RPMI7951 (cell line): ENCODE measurements at places on chromosomes 6 and 20. TPM values are rescaled to one million over a fixed set of nuclear protein-coding genes. Genes with fewer than 3 reads are reported as not detected.

The ENPP1 gene
- 30.0 and 34.0 TPM in 2 replicates for total RNA-seq

The GNRH2 gene
- total RNA-seq = not detected in 2 replicates

The ZNF217 gene
- 16.8 and 23.1 TPM in 2 replicates for total RNA-seq

The HLA-DRA gene
- total RNA-seq = 18.8 and 21.4 TPM in 2 replicates

The NKX2-2 gene
- 0.20 TPM in 1 of 2 replicates, not detected in the other for total RNA-seq

The ABHD16B gene
- total RNA-seq = not detected in 2 replicates

The RWDD2A gene
- 2.9 and 3.0 TPM in 2 replicates for total RNA-seq

The KCNS1 gene
- 0.12 and 0.39 TPM in 2 replicates for total RNA-seq

The CASS4 gene
- total RNA-seq = 2.2 and 2.5 TPM in 2 replicates

The SPATS1 gene
- not detected in 2 replicates for total RNA-seq

The DDO gene
- total RNA-seq = 5.5 and 6.0 TPM in 2 replicates

The FABP7 gene
- total RNA-seq = 0.60 and 1.4 TPM in 2 replicates

GRCh38 chr6:27547157-27548075 is 74.5 kb upstream of the ZNF184 start:
- DNase-seq = peak; percentile 73

GRCh38 chr6:31765910-31766794 is 3.7 kb downstream of the SAPCD1 start:
- no peak for DNase-seq

DNA sequence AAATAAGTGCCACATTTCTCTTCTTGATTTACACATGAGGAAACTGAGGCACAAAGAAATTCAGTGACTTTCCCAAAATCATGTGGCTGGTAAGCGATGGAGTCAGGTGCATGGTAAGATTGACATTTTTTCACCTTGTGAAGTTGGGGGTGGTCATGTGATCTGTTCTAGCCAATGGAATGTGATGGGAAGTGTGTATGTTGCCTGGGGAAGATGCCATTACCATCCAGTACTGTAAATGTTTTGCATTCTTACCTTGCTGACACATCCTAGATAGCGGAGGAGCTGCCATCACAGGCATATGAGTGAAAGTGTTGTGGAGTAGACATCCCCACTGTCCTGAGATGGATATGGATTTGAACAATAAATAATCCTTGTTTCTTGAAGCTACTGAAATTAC is 499.6 kb upstream of the SULF2 start:
- no peak for DNase-seq

DNA sequence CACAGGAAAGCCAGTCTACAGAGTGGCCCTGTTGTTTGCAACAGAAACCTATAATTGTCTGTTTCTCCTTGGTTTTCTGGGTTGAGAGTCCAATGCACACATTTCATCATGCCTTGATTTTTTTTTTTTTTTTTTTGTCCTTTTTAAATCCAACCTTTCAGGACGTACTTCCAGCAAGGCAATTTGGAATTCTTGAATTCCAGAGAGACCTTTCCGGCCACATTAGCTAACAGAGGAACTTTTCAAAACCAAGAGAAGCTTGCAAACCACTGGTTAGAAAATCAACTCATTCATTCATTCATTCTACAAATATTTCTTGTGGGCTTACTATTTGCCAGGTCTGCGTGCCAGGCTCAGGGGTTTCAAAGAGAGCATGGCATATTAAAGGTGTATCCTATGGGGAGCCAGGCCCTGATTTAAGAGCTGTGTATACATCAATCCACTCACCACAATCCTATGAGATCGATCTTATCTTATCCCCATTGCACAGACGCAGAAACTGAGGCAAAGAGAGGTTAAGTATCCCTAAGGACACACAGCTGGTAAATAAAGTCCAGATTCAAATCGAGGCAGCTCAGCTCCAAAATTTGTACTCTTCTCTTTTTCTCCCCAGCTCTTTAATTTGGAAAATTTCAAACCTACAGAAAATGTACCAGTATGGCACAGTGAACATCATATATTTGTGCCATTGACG is 43.0 kb downstream of the EYA2 start:
- DNase-seq = no peak

DNA sequence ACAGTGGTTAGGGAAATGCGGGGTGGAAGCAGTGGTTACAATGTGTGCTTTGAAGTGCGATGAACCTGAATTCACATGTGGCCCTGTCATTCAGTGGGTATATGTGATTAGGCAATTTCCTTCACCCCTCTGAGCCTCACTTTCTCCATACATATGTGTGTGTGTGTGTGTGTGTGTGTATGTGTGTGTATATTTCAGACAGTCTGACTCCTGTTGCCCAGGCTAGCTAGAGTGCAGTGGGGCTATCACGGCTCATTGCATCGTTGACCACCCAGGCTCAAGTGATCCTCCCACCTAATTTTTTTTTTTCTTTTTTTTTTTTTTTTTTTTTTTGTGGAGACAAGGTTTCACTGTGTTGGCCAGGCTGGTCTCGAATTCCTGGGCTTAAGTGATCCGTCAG is 6.3 kb downstream of the PPP1R14C start:
- DNase-seq = no peak

DNA sequence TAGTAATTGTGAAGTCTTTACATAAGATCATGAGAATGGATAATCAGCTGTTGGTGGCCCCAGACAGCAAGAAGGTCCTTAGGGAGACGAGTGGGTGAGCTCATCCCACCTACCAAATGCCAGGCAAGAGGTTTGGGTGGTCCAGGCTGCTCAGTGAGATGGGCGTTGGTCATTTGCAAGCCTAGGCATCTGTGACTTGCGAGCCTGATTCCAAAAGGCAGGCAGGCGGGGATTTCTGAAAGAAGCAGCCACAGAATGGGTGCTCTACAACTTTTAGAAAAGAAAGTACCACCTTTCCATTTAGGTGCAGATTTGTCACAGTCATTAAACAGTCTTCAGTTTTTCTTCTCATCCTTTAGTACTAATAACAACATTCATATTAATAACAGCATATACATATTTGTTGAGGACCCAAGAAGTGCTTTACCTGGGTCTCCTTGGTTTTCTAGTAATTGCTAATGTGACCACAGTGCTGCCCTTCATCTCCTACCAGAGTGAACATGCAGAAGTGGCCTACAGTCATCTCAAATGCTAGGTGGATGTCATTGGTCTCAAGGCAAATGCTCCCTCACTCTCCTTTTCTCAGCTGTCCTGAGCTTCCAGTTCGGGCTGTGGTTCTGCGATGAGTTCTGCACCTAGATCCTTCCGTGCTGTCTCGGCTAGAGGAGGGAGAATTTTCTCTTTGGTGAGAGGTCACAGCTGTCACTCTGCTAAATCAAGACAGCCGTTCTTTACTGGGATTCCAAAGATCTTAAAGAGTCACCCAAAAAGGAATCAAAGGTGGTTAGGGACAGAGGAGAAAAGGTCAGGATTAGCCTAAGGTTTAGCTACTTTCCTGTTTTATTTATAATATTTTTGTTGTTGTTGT is 2.7 kb downstream of the WRNIP1 start:
- no peak for DNase-seq

DNA sequence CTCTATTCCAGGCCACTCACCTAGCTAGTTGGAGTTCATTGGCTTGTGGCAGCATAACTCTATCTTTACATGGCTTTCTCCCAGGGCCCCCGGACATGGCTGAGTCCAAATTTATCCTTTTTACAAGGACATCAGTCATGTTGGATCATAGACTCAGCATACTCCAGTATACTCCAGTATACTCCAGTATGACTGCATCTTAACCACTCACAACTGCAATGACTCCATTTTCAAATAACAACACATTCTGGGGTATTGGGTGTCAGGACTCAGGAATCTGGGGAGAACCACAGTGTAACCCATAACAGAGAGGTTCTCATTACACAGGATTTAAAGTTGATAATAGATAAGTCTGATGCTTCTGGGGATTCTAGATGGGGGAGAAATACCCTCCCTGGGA is 53.8 kb upstream of the TSHZ2 start:
- no peak for DNase-seq

DNA sequence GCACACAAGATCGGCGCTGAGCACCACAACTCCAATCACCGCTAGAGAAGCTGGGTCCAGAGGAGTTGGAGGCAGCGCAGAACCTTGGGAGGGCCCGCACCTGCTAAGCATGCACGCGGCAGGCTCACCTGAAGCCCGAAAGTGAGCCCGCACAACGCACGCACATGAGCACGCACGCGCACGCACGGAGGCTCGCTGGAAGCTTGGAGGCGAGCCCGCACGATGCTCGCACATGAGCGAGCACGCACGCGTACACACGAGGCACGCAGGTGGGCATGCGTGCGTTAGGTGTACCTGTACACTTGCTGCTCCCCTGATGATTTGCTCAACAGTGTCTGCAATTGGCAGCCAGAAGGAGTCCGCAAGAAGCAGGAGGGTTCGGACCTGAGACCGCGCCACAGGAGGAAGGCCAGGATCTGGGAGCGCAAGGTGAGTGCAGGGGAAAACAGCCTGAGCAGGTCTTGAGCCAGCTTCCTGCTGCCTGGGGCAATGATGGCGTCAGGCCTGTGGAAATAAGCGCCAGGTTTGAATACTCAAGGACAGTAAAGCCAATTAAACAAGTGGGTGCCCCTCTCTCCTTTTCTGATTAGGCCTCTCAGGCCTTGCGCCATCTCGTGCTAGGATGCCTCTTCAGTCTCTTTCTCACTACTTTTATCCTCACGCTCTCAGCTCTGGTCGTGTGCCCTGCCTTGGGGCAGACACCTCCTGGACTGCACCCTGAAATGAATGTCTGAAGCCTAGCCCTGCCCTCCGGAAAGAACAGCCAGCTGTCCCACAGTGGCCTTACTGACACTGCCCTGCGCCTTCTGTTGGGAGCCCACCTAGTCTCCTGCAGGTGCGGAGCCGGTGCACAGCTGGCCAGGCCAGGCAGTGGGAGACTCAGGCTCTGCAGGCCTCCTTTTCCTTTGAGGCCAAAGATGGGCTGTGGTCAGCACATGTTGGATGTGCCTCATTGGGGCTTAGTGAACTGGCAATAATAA is 340.4 kb downstream of the CDC5L start:
- DNase-seq = no peak

- no peak for DNase-seq
These were observed 12.3 kb downstream of the CST5 start for GRCh38 chr20:23867152-23867776.

DNA sequence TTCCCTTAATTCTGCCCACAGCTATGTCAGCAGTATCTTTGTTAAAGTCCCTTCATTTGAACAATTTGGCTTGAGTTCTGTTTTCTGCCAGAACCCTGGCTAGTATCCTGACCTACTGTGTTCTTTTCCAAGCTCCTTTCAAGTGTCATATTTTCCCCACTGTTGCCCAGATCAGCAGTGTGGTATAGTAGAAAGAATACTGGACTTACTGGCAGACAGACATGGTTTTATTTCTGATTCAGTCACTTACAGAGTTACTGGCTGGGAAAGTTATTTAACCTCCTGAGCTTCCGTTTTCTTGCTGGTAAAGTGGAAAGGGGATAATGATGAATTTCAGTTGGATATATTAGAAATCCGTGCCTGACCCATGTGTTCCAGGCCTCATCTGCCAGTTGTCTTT is 39.8 kb upstream of the RAB23 start:
- no peak for DNase-seq

DNA sequence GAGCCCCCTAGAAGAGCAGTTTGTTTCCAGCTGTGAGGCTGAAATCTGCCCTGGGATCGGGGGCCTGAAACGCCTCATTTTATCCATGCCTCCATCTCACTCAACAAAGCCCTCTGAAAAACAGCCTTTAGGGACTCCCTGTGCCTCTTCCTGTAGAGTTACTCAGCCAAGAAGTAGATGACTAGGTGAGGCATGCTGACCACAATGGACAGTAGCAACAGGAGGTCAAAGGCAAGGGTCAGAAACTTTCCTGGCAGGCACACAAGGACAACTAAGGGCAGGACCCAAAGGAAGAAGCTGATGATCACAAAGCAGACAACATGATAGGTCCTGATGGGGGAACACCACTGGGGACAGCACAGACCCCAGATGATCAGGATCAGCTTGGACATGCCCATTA is 12.8 kb downstream of the MAS1L start:
- DNase-seq = no peak

DNA sequence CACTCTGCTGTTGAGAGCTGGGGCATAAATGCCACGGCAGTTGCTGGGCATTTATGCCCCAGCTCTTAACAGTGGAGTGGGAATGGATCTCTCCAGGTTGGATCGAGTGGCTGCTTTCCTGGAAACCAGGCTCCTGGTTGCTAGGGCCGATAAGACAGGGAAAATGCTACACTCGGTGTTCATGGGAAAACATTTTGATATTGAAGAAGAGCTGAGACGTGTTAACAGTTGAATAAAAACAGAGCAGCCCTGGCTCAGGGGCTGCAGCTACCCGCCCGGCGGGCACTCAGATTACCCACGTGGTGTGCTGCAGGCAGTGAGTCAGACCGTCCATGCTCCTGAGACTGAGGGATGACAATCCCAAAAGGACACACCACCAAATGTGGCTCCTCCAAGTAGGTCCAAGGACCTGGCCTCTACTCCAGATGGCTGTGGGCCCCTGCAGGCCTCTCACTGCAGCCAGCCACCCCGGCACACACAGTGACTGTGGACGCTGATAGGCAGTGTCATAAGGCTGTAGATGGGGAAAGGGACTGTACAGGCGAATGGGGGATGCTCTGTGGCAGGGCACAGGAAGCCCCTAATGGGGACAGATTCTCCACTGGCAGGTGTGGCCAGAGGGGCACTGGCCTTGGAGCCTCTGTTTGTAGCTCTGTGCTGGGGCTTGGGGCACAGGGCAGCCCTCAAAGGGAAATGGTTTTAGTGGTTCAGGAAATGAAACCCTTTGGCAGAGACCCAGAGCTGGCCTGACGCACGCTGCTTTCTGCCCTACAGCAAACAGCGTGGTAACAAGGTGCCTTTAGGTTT is 237.8 kb downstream of the LY86 start:
- peak; percentile 67 for DNase-seq

- DNase-seq = no peak
These were observed 24.4 kb upstream of the ADTRP start for GRCh38 chr6:11802886-11803590.

GRCh38 chr20:33305589-33306057 is 22.6 kb downstream of the BPIFB1 start:
- peak; percentile 75 for DNase-seq

DNA sequence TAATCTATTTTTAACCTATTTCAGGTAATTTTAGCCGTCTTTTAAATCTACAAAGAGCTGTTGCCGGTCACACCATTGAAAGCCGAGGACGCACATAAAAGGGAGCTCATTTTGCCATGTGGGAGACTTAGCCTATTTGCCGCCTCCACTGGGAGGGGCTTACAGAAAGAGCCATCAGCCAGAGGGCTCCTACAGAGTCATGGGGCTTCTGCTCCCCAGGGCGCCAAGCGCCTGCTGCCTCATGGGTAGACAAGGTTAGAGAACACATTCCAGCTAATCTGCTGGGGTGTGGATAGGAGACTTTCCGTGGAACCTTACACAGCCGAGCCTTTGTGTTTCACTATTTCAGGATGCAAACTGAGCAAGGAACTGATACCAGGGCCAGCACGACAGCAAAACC is 12.6 kb downstream of the PCMTD2 start:
- no peak for DNase-seq

DNA sequence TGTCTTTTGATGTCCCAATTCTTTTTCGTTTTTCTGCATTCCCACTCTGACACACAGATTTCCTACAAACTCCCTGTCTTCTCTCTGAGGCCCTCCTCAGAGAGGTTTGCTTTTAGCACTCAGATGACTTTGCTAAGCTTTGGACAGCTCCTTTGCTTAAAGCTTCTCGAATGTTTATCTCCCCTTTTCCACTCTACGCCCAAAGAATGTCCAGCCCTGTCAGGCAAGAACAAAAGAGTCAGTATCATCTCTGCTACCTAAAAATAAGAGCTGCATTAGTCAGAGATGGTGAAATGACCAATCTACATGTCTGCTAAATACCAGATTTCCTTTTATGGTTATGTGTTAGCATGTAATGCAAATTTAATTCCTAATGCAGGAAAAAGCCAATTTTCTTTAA is 56.8 kb downstream of the PREP start:
- DNase-seq = peak; percentile 89

- no peak for DNase-seq
These were observed 365.3 kb upstream of the PTCHD4 start for GRCh38 chr6:48476257-48476656.

GRCh38 chr6:34223956-34224940 is 12.4 kb upstream of the HMGA1 start:
- peak; percentile 96 for DNase-seq
